ENCODE measurements at places on chromosomes 6 and 20.

GRCh38 chr6:148037496-148037895 lies 305.1 kb upstream of the SASH1 start:
- DNase-seq: no peak

DNA sequence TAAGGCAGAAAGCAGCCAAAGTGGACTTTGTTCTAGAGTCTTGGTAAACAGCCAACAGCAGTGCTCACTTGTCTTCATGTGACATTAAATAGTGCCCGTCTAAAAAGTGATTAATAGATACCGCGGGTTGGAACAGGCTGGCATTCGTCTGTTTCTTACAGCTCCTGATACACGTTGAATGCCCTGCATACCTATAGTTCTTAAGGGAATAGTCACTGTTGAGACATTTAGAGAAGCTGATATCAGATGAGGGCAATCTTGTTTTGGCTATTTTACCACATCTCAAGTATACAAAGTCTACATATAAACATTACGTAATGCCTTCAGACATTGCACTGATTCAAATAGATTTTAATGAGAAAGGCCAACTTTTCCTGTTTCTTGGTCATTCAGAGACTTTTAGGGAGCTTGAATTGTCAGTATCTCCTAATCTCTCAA lies 374.9 kb upstream of the FLRT3 start:
- peak; percentile 57 for DNase-seq

- DNase-seq: no peak
Observed at GRCh38 chr20:47727170-47727880, 58.0 kb downstream of the SULF2 start.

DNA sequence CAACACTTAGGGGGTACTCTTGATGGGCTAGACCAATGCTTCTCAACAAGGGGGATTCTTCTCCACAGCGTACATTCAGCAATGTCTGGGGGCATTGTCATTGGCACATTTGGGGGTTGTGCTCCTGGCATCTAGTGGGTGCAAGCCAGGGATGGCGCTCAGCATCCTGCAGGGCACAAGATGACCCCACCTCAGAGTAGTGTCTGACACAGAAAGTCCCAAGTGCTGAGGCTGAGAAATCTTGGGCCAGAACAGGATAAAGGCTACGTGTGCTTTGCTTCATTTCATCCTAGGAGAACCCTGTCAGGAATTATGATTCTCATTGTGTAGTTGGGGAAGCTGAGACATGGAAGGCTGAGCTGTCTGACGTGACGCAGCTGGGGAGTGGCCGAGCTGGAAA lies 298.6 kb downstream of the CDH26 start:
- DNase-seq: no peak

- no peak for DNase-seq
Observed at GRCh38 chr20:49694450-49695071, 19.1 kb downstream of the B4GALT5 start.

- DNase-seq: no peak
Observed at GRCh38 chr6:74939151-74939708, 266.6 kb downstream of the COL12A1 start.

GRCh38 chr6:15685619-15686018 lies 22.8 kb upstream of the DTNBP1 start:
- no peak for DNase-seq

- no peak for DNase-seq
Observed at GRCh38 chr6:2940010-2940850, 31.1 kb downstream of the SERPINB6 start.

DNA sequence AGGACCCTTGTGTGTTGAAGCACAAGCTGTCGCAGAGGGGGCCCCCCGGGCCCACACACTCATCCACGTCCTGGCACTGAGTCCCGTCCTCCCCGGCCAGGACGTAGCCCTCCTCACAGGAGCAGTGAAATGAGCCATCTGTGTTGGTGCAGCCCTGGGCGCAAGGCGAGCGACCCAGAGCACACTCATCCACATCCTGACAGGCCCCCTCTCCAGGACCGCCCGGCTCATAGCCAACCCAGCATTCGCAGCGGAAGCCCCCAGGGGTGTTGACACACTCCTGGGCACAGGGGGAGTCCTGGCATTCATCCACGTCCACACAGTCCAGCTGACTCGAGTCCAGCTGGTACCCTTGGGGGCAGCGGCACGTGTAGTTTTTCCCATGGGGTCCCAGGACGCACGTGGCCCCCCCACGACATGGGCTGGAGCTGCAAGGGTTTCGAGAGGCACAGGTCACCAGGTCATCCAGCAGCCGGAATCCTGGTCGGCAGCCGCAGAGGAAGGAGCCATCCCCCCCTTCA lies 1.2 kb downstream of the CD93 start:
- DNase-seq: no peak

- DNase-seq: no peak
Observed at GRCh38 chr6:13919861-13920260, 4.9 kb upstream of the RNF182 start.

DNA sequence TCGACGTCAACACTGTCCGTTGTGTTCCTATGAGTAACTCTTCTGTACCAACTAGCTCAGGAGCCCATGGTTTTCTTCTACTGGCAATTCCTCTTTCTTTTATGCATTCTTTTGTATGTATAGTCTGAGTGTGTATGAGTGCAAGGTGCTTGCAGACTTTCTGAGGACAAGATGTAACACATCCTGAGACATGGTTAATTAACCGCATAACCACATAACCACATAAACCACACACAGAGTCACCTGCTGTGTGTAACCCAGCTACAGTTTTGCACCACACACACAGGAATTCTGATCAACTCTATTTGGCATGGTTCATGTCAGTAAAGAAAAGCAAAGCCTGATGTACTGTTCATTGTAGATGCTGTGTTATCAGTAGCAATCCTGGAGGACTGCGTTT lies 98.6 kb downstream of the DACT2 start:
- DNase-seq: no peak

GRCh38 chr6:153367021-153367420 lies 235.9 kb upstream of the RGS17 start:
- DNase-seq: no peak

GRCh38 chr6:16473908-16474771 lies 235.8 kb downstream of the GMPR start:
- no peak for DNase-seq

- no peak for DNase-seq
Observed at GRCh38 chr6:40323881-40324634, 263.1 kb downstream of the LRFN2 start.

- no peak for DNase-seq
Observed at GRCh38 chr6:49401063-49401462, 62.0 kb downstream of the MMUT start.

DNA sequence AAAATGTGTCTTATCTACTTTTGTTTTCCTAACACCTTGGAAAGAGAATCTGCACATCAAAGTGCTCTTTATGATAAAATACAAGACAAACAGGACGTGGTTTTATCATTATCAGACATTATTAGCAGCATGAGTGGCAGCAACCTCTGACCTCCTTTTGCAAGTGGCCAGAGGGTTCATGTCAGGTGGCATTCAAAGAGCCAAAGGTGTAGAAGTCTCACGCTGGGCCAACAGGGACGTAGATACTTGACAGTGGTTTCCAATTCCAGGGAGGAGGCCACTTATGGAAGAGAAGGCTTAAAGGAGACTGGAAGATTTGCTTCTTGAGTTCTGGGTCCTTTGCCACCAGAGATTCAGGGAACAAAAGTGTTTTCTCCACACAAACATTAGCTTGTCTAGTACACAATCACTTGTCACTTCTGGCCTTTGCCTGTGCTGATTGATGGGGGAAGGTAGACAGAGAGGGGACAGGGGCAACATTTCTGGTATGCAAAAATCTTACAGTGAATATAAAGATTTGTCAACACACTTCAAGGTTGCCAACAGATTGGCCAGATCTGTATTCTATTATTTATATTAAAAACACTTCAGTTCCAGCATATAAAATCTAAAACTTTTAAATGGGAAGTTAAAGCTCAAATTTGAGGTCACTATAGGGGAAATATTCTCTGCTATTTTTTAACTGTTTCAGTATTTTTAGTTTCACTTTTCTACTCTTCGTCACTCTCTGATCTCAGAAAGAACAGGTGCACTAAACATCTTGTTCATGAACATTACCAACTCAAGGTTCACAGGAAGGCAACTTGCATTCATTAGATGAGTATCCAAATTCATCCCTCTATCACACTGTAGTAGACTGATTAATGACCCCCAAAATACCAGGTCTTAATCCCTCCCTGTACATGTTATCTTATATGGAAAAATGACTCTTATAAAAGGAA lies 52.1 kb upstream of the FBXO30 start:
- DNase-seq: no peak

DNA sequence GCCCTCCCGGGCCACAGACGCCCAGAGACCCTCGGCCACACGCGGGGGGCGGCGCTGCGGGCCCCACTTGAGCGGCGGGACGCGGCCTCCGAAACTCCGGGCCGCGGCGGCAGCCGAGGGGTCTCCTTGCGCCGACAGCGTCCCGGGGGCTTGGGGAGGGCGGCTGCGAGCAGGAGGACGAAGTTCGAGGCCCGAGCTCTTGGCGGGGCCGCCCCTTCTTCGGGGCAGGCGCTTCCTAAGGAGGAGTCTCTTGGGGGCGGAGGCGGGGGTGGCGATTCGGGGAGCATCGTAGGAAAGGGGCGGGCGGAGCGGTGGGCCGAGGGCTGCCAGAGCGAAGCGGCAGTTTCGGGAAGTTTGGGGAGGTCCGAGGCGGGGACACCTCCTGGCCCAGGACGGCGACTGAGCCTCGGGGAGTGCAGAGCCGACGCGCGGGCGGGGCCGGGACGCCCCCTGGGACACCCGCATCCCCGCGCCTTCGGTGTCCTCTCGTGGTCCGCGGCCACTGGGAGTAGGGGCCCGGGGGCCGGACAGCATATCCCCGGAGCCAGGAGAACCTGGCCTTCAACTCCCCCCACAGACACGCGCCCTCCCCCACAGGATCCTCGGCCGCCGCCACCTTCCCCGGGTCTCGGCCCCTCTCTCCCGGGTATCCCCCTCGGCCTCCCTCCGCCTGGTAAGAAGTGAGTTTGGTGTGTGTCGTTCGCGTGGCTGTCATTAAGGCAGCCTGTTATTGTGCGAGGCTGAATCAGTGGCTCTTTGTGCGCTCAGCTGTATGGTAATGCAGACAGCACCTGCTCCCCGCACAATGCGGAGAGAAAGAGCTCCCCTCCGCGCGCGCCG lies 613 bp upstream of the DLL1 start:
- DNase-seq: no peak

GRCh38 chr6:139186242-139186641 lies 51.4 kb downstream of the HECA start:
- no peak for DNase-seq

GRCh38 chr6:133248241-133249001 lies 7.3 kb downstream of the EYA4 start:
- no peak for DNase-seq

GRCh38 chr6:167560673-167561569 lies 236.0 kb downstream of the TTLL2 start:
- no peak for DNase-seq

DNA sequence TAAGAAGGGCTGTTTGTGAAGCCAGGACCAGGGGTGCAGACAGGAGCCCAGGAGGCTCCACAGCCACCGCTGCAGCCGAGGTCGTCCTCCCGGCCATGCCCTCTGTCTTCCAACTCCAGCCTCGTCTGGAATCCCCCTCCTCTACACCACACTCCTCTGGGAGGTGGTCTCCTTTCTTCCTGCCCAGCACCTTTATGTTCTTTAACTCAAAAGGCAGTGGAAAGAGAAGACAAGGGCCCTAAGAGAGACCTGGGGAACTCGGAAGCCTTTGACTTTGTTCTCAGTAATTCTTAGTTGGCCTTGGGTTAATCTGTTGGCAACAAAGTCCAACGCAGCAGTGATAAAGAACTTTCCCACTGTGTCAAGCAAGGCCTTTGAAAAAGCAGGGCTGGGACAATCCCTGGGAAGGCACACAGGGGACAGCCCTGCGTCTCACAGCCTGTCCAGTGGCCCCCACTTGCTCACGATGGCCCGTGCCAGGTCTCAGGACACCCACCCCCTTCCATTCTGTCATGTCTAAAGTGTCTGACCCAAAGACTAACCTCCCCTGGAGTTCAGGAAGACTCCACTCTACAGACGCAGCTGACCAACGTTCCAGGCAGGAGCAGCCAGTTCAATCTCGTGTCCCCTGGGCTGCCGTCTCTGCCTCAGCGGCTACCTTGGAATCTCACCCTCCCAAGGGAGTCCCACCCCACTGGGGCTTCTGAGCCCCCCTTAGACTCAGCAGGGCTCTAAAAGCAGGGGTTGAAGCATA lies 42.8 kb upstream of the FAM50B start:
- no peak for DNase-seq

DNA sequence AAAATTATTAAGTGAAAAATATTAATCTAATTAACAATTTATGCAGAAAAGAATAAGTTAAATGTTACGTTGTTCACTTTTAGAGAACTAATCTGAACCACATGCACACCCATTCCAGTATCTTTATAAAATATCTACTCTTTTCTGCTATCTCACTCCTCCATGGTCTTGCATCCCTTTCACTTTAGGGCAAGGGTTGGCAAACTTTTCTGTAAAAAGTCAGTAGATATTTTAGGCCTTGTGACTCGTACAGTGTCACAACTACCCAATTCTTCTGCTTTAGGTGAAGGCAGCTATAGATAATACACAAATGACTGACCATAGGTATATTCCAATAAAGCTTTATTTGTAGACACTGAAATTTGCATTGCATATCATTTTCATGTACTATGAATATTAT lies 39.7 kb upstream of the SUPT3H start:
- DNase-seq: no peak

- DNase-seq: no peak
Observed at GRCh38 chr6:163485388-163485851, 70.9 kb downstream of the QKI start.

GRCh38 chr6:135819665-135820064 lies 31.8 kb upstream of the PDE7B start:
- DNase-seq: no peak

GRCh38 chr6:15985379-15985959 lies 143.4 kb upstream of the MYLIP start:
- no peak for DNase-seq

DNA sequence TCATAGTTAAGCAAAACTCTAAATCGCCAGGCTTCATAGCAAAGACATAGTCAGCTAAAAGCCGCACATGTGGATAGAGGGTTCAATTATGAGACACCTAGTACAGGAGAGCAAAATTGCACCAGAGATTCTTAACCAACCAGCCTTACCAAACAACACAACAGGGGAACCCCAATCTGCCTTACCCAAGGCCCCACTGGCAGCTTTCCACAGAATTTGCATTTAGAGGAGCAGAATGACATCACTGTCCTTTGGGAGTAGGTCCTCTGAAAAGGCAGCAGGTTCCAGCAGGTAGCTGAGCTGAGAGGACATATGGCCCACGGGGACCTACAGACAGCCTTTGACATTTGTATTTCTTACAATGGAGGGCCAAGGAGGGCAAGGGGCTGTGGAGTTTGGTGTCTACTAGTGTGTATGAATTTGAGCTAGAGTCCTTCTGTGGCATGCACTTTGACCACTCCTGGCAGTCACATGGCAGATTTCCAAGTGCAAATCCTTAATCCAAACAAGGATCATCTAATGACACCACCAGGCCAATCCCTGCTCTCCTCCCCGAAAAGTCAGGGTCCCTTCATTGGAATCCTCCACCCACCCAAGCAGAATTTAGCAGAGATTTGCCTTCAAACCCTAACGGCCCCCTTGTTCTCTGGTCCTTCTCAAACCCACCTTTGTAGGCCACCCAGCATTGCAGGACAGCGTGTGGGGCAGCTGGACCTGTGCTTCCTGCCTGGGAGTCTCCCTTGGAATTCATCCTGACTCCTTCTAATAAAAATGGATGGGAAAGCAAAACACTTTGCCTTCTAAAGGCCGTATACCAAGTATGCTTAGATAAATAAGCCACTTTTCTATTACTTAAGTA lies 171.2 kb upstream of the SUPT3H start:
- peak; percentile 37 for DNase-seq

All from LoVo (cell line).